Activated naive CD4-positive, alpha-beta T cell treated with Interleukin-2 at 50 U/mL for 16 hours (primary cell): ENCODE measurements at places on chromosomes 16 and 17.

GRCh38 chr17:4940555-4941318 is 669 bp downstream of the RNF167 start:
- peak; percentile 47 for DNase-seq

GRCh38 chr16:49356728-49357488 is 16.7 kb upstream of the C16orf78 start:
- DNase-seq, result no peak

- no peak for DNase-seq
Measured at GRCh38 chr16:89047331-89048089, 46.1 kb upstream of the ACSF3 start.

- DNase-seq, result no peak
Measured at GRCh38 chr17:72950242-72950931, 142.1 kb downstream of the SLC39A11 start.

DNA sequence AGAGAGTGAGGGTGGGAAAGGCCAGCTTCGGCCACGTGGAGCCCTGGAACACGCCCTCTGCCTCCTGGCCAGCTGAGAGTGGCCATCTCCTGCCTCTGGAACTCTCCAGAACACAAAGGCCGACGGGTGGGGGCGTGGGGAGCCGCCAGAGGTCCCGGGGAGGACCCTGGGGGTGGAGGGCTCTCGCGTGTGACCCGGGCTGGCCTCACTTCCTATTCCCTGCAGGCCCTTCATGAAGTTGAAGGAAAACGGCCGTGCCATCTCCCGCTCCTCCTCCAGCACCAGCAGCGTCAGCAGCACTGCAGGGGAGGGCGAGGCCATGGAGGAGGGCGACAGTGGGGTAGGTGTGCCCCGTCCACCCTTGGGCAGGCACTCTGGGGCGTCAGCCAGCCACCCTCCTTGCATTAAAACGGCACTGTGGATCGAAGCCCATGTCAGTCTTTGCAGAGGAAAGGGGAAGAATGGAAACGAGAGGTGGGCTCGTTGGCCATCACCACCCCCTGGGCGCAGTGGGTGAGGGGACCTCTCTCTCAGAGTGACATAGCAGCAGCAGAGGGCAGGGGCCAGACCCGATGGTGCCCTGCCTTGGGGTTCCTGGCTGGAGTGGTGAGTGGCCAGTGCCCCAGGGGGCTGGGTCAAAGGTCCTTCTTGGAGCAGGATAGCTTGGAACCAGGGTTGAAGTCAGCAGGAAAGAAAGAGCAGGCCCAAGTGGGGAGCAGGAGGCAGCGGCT is 37.1 kb downstream of the OR1D5 start:
- DNase-seq, result no peak

GRCh38 chr17:10421900-10422542 is at the start of gene MYH8:
Gene MYH8 (minus strand): TSS chr17:10421950. CDS start chr17:10420227, 1,723 bp downstream.
- DNase-seq, result no peak

- DNase-seq, result no peak
Measured at GRCh38 chr17:33322063-33322462, 29.0 kb upstream of the ASIC2 start.

DNA sequence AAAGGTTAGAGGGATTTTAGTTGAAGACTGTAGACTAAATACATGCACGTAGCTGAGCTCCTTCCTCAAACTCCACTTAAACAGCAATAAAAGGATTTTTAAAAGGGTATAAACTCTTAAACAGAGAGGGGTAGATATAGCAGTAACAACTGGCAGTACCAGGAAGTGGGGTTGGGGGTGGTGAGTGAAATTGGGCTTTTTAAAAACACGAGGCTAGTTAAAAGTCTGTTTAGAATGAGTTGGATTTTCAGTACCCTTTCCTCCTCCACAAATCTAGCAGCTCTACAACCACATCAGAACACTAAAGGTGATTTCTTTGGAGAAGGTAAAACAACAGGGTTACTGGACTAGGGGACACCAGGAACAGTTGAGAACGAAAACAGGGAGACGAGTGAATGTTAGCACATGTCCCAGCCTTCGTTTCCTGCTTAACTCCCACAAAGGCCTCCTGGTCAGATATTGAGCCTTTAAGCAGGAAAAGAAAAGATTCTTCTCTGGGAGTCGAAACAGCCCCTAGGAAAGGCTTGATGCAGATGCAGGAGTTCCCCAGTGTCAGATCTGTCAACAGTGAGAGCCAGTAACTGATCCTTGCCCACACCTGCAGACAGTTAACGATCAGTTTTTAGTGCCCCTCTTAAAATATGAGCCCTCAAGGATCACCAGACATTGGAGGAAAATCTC is 13.8 kb downstream of the NETO2 start:
- DNase-seq, result no peak

- no peak for DNase-seq
Measured at GRCh38 chr16:82533189-82533588, 93.6 kb upstream of the CDH13 start.

DNA sequence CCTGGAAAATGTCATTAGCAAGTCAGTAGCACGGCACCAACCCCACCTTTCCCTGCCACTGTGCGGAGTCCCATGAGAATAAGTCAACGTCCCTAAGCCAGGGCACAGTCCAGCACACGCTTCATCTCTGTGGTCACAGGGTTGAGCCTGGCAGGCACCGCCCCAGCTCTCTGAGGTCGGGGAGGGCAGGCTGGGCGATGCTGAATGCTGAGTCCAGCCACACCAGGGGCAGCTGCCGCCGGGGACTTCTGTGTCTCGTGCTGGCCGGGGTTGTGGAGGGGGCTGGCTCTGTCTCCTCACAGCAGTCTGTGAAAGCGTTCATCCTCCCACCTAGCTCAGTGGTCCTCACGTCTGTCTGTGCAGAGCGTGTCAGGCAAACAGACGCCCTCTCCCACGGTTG is 53.2 kb downstream of the BANP start:
- no peak for DNase-seq

GRCh38 chr17:43983515-43984411 is 20.7 kb upstream of the NAGS start:
- no peak for DNase-seq

GRCh38 chr17:19799796-19800195 is 51.7 kb upstream of the ALDH3A1 start:
- no peak for DNase-seq

GRCh38 chr17:36529121-36529520 is 5.5 kb downstream of the MYO19 start:
- DNase-seq, result no peak

- no peak for DNase-seq
Measured at GRCh38 chr17:5883775-5884665, 186.2 kb upstream of the WSCD1 start.

- DNase-seq, result no peak
Measured at GRCh38 chr17:81518785-81519283, 6.2 kb upstream of the ACTG1 start.

- DNase-seq, result no peak
Measured at GRCh38 chr17:1110541-1110861, 69.3 kb downstream of the ABR start.

- DNase-seq, result no peak
Measured at GRCh38 chr16:81629034-81629802, 149.9 kb upstream of the PLCG2 start.

- DNase-seq, result no peak
Measured at GRCh38 chr16:75754141-75754540, 27.9 kb upstream of the CPHXL start.

DNA sequence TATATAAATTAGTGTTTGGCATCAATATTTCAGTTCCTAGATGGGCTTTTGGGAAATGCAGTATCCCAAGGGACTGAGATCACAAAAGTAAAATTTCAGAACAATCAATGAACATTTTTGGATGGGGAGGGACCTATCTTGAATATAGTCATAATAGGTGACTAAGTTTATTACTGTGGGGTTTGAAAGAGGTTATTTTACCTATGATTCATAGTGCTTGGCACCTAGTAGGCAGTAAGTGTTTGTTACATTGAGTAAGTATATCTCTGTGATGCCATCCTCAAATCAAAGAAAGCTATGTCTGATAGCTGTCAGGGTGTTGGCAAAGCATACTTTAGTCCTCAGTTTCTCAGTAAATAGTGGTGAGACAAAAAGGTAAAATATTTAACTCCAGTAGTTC is 36.9 kb downstream of the ZNF207 start:
- DNase-seq, result no peak

- DNase-seq, result no peak
Measured at GRCh38 chr16:72989579-72990551, 58.1 kb downstream of the ZFHX3 start.

DNA sequence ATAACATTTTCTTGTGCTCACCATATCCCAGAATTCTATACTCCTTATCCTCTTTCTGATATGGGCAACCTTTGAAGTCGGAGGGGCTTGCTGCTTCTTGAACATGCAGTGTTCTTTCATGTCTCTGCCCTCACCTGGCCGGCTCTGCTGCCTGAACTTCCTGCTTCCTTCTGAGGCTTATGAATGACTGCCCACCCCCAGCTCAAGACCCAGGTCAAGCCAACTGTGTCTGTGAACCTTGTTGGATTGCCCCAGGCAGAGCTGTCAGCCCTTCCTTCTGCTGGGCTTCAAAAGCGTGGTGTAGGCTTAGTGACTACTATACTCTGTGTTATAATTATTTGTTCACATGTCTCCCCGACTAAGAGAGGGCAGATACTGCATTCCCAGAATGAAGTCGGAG is 506.5 kb downstream of the HS3ST4 start:
- no peak for DNase-seq

DNA sequence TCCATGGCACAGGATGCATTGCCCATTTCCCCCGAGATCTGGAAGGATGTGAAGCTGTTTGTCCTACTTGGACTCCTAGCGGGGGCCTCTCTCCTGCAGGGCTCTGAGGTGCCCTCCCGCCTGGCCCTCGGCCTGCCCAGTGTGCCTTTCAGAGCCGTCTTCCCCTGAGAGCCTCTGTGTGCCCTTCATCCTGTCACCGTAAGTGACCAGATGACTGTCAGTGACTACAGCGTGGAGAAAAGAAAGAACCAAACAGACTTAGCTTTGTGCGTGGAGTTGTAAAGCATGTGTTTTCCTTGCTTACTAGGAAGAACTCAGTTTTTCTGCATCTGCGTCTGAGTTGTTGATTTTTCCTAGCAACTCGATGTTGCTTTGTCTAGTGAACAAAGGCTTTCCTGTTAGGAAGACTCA is 56.1 kb downstream of the BANP start:
- no peak for DNase-seq

- no peak for DNase-seq
Measured at GRCh38 chr16:85673529-85674417, 15.0 kb downstream of the GINS2 start.

- DNase-seq, result peak; percentile 73
Measured at GRCh38 chr16:4371357-4372000, at the start of gene VASN. Gene VASN (plus strand): TSS chr16:4371848. CDS start chr16:4380878, 9,030 bp downstream.

DNA sequence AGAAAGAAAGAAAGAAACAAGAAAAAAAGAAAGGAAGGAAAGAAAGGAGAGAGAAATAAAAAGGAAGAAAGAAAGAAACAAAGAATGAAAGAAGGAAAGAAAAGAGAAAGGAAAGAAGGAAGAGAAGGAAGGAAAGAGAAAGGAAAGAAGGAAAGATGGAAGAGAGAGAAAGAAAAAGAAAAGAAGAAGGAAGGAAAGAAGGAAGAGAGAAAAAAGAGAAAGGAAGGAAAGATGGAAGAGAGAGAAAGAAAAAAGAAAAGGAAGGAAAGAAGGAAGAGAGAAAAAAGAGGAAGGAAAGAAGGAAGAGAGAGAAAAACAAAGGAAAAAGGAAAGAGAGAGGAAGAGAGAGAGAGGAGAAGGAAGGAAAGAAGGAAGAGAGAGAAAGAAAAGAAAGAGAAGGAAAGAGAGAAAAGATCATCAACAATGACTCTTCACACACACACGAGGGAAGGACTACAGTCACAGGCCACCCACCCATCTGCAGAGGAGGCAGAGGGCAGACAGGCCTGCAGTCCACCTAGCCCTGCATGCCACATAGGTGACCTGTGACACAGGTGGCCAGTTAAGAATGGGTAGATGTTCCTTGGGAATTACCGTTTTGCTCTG is 23.9 kb downstream of the VWA3A start:
- no peak for DNase-seq

GRCh38 chr16:14354561-14355351 is 275.3 kb downstream of the PARN start:
- peak; percentile 41 for DNase-seq

GRCh38 chr16:57361404-57361803 is 2.8 kb downstream of the CCL22 start:
- DNase-seq, result no peak

GRCh38 chr16:14489460-14489859 is 140.6 kb downstream of the PARN start:
- no peak for DNase-seq

GRCh38 chr17:65629234-65629690 is 67.8 kb upstream of the AXIN2 start:
- no peak for DNase-seq

- no peak for DNase-seq
Measured at GRCh38 chr17:27974531-27975145, 67.8 kb upstream of the NLK start.

DNA sequence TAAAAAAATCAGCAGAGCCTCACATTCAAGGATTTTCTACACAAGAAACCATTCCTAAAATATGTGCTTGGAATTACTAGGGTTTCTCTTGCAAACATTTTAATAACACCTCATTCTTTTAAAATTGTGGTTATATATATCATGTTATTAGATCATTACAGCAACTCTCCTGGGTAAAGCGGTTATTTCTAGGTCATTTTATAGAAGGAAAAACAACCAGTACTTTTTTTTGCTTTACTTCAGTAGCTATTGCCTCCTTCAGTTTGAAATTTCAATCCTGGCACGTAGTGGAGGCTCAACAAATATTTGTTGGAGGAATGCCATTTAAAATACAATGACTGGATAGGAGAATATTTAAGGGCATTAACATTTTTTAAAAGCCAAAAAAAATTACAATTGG is 220.6 kb downstream of the CDRT15L2 start:
- DNase-seq, result no peak
